Sigmoid colon (tissue), 7 donors: ENCODE measurements at places on chromosomes 1 and 21. TPM values are rescaled to one million over a fixed set of nuclear protein-coding genes. Genes with fewer than 3 reads are reported as not detected.

GRCh38 chr1:194293851-194294405 is 1107.5 kb upstream of the B3GALT2 start:
- no peaks in the 10 kb centered on the region for H3K27me3 ChIP-seq
- no peak for DNase-seq
- H3K36me3 ChIP-seq, result no peaks in the 10 kb centered on the region

DNA sequence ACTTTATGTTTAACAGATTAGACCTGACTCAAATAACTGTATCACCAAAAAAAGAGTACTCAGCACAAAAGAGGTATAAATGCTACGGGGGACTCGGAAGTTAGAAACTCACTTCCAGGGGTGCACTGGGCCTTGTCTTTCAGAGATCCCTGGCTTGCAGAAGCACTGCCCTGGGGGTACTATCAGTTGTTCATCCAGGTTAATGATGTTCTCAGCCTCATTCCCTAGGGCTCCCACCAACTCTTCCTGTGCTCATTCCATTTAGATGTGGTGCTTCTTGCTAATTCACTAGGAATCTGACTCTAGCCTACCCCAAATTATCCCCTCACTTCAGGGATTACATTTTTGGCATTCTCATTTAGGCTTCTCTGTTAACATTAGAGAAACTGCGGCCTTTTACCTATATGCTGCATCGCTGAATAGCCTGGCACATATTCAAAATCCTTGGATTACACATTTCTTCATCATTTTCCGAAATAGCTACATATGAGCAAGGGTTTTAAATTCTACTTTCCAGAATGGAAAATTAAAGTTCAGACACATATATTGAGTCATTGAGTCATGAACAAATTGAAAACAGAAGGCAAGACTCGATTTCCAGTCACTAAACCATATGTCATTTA is 338.5 kb downstream of the KCTD3 start:
- no peaks in the 10 kb centered on the region for H3K27me3 ChIP-seq
- no peaks in the 10 kb centered on the region for H3K4me1 ChIP-seq
- no peak overlapping the region for H3K27ac ChIP-seq
- DNase-seq, result no peak

DNA sequence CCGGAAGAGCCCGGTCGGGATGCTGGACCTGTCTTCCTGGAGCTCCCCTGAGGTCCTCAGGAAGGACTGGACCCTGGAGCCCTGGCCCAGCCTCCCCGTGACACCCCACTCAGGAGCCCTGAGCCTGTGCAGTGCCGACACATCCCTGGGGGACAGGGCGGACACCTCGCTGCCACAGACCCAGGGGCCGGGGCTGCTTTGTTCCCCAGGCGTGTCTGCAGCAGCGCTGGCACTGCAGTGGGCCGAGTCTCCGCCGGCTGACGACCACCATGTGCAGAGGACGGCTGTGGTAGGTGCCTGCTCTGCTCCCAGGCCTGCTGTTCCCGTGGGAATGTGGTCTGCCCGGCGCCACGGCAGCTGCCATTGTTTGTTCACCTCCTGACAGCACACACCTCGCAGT is 42.1 kb upstream of the DIP2A start:
- H3K4me1 ChIP-seq, result no peaks in the 10 kb centered on the region
- peaks cover 76% of the 10 kb centered on the region for H3K36me3 ChIP-seq
- H3K4me3 ChIP-seq, result no peak overlapping the region
- no peaks in the 10 kb centered on the region for H3K27me3 ChIP-seq
- no peak for DNase-seq
- no peak overlapping the region for H3K27ac ChIP-seq

DNA sequence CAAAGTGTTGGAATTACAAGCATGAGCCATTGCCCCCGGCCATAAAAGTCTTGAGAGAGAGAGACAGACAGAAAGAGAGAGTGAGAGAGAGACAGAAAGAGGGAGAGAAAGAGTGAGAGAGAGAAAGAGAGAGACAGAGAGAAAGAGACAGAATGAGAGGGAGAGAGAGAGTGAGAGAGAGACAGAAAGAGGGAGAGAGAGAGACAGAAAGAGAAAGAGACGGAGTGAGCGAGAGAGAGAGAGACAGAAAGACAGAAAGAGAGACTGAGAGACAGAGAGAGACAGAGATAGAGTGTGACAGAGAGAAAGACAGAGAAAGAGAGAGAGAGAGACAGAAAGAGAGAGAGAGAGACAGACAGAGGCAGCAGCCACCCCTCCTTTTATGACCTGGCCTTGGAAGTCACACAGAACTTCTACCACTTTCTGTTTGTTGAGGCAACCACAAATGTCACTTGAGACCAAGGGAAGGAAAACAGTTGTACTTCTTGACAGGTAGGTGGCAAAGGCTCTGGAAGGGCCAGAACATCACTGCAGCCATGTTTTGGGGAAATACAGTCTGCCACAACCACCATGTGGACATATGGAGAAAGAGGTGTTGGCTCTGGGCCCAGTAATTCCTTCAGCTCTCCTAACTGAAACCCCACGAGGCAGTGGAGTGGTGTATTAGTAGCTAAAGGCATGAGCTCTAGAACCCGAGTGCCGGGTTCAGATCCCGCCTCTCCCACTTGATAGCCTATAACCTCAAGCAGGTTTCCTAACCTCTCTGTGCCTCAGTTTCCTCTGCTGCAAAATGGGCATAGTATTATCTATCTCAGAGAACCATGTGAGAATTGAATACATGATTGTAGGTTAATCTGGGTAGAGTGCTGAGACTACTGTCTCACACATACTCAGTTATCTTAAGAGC is 50.6 kb downstream of the TNFRSF8 start:
- H3K27me3 ChIP-seq, result no peaks in the 10 kb centered on the region
- H3K4me1 ChIP-seq, result no peaks in the 10 kb centered on the region
- peak overlapping the region; percentile 7 for H3K27ac ChIP-seq
- no peak overlapping the region for H3K4me3 ChIP-seq

- peaks cover 12% of the 10 kb centered on the region for H3K4me1 ChIP-seq
- H3K4me3 ChIP-seq, result no peak overlapping the region
- H3K27ac ChIP-seq, result no peak overlapping the region
Measured at GRCh38 chr1:47682198-47682597, 244.4 kb downstream of the FOXD2 start.

DNA sequence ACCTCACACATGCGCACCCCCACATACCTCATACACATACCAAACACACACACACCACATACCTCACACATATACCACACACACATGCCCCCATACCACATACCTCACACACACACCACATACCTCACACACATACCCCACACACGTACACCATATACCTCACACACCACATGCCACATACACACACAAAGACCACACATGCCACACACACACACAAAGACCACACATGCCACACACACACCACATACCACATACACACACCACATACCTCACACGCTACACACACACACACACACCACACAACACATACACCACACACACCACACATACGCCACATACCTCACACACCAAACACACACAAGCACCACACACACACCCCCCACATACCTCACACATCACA is 30.0 kb downstream of the HIVEP3 start:
- H3K27ac ChIP-seq, result no peak overlapping the region
- DNase-seq, result no peak
- no peaks in the 10 kb centered on the region for H3K27me3 ChIP-seq
- H3K4me1 ChIP-seq, result no peaks in the 10 kb centered on the region
- no peaks in the 10 kb centered on the region for H3K36me3 ChIP-seq

DNA sequence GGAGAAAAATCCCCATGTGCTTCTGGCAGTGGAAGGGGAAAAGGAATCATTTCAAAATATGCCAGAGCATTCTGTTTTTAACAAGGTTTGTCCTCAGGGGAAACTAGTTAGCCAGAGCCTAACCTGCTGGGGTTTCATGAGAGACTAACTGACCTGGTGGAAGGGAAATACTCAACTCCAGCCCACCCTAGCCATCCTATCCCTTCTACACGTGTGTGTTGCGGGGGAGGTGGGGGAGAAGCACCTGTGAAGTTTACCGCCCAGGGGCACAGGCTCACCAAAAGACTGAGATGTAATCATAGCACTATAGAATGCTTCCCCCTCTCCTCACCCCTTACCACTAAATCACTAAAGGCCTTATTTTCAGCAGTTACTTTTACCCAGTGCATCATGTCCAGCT is 139.5 kb downstream of the GRIK3 start:
- H3K36me3 ChIP-seq, result no peaks in the 10 kb centered on the region
- H3K4me3 ChIP-seq, result no peak overlapping the region
- H3K27me3 ChIP-seq, result no peaks in the 10 kb centered on the region
- no peak overlapping the region for H3K27ac ChIP-seq

DNA sequence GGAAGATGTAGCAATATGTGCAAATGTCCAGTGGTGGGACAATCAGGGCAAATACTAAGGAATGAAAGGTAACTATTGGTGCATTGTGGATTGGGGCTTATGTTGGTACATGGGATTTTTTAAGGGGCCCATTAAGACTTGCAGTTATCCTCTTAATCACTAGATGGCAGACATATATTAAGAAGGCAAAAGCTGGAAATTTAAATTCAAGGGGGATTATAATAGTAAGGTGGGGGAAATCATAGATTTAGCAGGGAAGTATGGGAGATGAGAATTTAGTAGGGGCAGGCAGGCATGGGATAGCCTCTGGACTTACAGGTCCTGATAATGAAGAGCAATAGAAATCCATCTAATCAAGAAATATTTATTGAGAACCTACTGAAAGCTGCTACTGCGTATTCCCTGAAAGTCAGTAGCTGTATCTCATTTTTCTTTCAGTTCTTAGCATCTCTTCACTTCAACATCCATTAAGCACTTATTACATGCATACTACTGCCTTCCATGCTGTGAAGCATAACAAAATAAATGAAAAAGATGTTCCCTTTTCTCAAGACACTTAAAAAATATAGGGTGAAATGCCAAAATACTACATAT is 251.8 kb downstream of the CRB1 start:
- H3K4me3 ChIP-seq, result no peak overlapping the region
- H3K4me1 ChIP-seq, result no peaks in the 10 kb centered on the region
- no peak for DNase-seq
- H3K27me3 ChIP-seq, result no peaks in the 10 kb centered on the region
- H3K36me3 ChIP-seq, result no peaks in the 10 kb centered on the region
- no peak overlapping the region for H3K27ac ChIP-seq

DNA sequence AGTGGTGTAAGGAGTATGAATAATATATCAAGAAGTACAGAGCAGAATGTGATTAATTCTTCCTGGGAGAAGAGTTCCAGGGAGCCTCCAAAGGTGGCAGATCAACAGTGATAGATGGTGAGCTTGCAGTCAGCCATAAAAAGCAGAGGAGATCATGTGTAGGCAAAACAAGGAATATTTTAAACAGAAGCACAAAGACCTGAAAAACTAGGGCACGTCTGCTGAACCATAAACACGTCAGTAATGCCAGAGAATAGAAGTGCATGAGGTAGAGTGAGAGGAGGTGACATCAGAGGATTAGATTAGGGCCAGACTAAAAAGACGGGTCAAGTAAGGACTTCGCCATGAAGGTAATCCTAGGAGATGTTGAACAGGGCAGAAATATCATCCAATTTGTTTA is 151.8 kb downstream of the EIF4G3 start:
- no peaks in the 10 kb centered on the region for H3K36me3 ChIP-seq
- H3K4me3 ChIP-seq, result no peak overlapping the region
- DNase-seq, result no peak
- H3K4me1 ChIP-seq, result peaks cover 17% of the 10 kb centered on the region
- H3K27me3 ChIP-seq, result no peaks in the 10 kb centered on the region

GRCh38 chr1:238187575-238187949 is 296.8 kb upstream of the ZP4 start:
- H3K4me3 ChIP-seq, result no peak overlapping the region
- H3K36me3 ChIP-seq, result no peaks in the 10 kb centered on the region
- no peak for DNase-seq
- no peaks in the 10 kb centered on the region for H3K4me1 ChIP-seq

GRCh38 chr21:29384683-29385359 is 86.1 kb downstream of the BACH1 start:
- no peaks in the 10 kb centered on the region for H3K4me1 ChIP-seq
- H3K4me3 ChIP-seq, result no peak overlapping the region
- DNase-seq, result no peak
- H3K36me3 ChIP-seq, result no peaks in the 10 kb centered on the region
- H3K27ac ChIP-seq, result no peak overlapping the region

DNA sequence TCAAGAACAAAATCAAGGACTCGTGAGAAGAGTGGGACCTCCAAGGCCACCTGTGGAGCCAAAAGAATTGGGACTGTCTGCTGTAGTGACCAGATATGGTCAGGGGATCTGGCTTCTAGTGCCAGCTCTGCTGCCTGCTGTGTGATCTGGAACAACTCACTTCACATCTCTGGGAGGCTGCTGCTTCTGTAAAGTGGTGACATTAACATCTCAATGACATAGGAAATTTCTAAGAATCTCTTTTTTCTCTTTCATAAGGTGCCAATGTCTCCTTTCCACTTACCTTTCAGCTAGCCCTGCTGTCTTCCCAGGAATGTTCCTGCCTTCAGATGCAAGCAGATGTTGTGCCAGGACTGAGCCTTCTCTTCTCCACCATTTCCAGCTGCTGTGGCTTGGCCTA is 5.0 kb upstream of the SRSF4 start:
- H3K4me3 ChIP-seq, result no peak overlapping the region
- H3K36me3 ChIP-seq, result no peaks in the 10 kb centered on the region
- H3K4me1 ChIP-seq, result peaks cover 5% of the 10 kb centered on the region
- no peak overlapping the region for H3K27ac ChIP-seq
- DNase-seq, result no peak

DNA sequence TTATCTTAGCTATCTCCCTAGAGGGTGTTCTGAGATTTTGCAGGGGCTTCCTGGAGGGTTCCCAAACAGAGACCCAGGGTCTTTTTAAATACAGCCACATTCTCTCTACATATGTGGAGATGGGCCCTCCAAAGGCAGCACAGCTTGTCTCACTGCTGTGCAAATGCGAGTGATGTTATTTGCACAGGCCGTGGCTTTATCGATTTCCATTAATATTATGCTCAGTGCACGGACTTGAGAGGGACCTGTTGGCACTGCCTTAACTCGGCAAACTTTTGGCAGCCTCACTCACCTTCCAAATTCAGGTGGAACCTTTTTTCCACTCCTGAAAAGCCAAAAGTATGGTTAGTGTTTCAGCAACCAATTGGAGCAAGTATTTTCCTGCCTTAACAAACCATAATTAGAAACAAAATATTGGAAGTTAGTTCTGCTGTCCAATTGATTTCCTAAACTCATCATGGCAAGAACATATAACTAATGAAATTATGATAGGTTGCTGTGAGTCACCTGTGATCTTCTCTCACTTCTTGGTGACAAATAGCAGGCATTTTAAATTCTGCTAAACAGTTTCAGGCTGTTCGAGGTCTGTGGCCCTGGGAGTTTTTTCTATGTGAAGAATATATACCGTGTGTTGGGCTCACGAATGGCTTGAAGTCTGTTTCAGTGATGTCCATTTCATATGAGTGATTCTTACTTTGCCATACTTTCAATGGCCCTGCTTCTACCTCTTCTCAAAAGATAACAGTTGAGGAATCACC is 10.9 kb downstream of the LHX9 start:
- no peaks in the 10 kb centered on the region for H3K4me1 ChIP-seq
- H3K27ac ChIP-seq, result no peak overlapping the region
- DNase-seq, result no peak
- H3K4me3 ChIP-seq, result no peak overlapping the region
- H3K27me3 ChIP-seq, result no peaks in the 10 kb centered on the region
- no peaks in the 10 kb centered on the region for H3K36me3 ChIP-seq

GRCh38 chr1:40562185-40562584 is 30.7 kb downstream of the ZNF684 start:
- no peaks in the 10 kb centered on the region for H3K27me3 ChIP-seq
- DNase-seq, result no peak
- H3K4me3 ChIP-seq, result no peak overlapping the region
- no peaks in the 10 kb centered on the region for H3K4me1 ChIP-seq
- H3K27ac ChIP-seq, result no peak overlapping the region

Gene CEP170
- 46.3 TPM for total RNA-seq

Gene ARMH1
- 1.1 TPM for total RNA-seq

Gene FAM89A
- total RNA-seq, result 9.9 TPM

Gene SYNC
- total RNA-seq, result 87.5 TPM

Gene PAQR6
- 0.99 TPM for total RNA-seq

Gene MPZ
- total RNA-seq, result 3.1 TPM

Gene NIT1
- total RNA-seq, result 27.3 TPM

Gene SLC30A2
- total RNA-seq, result not detected
